ENCODE measurements at places on chromosomes 6 and 20.
A peak's percentile ranks its signal among the peaks of the same experiment; 100 is the strongest.

DNA sequence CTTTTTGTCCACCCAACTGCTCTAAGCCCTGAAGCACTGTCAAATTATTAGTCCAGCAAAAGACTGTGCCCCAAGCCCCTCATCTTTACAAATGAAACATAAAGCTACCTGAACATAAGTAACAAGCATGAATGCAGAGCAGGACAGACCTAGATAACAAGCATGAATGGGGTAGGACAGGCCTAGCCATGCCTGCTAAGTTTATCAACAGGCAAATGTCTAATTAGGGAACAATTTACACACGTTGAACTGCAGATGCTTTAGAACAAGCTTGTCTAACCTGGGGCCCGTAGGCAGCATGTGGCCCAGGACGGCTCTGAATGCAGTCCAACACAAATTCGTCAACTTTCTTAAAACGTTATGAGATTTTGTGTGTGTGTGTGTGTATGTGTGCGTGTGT, 13.6 kb downstream of the FBXO30 start:
- DNase-seq, result no peak

GRCh38 chr20:62020935-62021701, 44.6 kb downstream of the TAF4 start:
- peak; percentile 10 for DNase-seq

- DNase-seq, result no peak
Measured at GRCh38 chr6:157343732-157344131, 20.4 kb upstream of the TMEM242 start.

DNA sequence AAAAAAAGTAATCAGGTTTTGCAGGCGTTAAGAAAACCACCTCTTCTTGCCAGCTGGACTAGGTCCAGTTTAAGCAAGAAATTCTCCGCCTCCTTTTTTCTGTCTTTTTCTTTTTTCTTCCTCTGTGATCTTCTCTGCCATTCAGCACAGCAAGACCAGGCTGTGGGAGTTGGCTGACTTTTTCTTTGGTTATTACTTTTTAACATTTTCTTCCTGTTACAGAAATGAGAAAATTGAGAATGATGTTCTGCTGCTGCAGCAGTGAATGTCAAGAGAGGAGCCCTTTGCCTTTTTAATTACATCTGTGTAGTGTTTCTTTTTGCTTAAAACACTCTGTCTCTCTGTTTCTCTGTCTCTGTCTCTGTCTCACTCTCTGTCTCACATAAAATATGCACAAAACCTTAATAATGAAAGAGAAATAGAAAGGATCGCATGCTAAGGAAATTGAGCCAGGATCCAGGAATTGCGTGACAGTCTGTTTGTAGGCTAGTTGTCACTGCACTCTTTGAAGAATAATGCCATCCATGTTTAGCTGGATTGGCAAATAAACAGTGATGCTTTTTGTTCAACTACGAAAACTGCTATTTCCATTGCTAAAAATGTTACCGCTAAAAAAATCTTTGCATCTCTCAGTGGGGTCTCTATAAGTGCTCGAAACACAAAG, 103.2 kb upstream of the SUPT3H start:
- DNase-seq, result peak; percentile 43

DNA sequence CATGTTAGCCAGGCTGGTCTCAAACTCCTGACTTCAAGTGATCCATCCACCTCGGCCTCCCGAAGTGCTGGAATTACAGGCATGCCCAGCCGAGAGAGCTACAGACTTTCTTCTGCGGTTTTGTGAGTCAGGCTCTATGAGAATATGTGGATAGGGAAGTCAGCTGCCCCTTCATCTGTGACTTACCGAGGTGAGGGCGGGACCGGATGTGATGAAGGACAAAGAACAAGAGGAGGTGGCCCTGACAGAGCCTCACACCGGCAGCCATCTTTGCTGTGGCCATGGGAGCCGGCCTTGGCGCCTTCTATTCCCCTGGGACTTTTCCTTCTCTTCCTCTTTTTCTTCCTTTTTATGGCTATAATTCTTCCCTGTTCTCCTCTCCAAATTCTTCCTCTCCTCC, 67.0 kb downstream of the IYD start:
- no peak for DNase-seq

- peak; percentile 66 for DNase-seq
Measured at GRCh38 chr20:5222919-5223634, 93.7 kb downstream of the PROKR2 start.

- no peak for DNase-seq
Measured at GRCh38 chr20:34794006-34794585, 31.4 kb downstream of the NCOA6 start.

DNA sequence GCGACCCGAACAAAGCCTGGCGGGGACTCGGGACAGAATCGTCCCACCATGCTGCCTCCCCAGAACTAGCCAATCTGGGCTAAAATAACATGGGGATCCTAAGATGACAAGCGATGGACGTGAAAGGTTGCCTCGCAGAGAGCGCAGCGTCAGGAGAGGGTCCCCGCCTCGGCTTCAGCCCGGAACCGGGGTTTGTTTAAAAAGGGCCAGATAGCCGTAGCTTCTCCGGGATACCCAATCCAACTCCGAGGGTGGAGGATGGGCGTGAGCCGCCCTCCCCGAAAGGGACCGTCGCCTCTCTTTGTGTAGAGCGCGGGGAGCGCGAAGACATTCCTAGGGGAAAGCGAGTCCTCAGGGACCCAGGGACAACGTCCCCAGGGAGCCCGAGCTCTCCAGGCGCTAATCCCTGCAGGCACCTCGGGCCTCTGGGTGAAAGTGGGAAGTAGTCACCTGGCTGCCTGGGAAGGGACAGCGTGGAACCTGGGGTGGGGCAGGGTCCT, 643 bp downstream of the CD24 start:
- no peak for DNase-seq

DNA sequence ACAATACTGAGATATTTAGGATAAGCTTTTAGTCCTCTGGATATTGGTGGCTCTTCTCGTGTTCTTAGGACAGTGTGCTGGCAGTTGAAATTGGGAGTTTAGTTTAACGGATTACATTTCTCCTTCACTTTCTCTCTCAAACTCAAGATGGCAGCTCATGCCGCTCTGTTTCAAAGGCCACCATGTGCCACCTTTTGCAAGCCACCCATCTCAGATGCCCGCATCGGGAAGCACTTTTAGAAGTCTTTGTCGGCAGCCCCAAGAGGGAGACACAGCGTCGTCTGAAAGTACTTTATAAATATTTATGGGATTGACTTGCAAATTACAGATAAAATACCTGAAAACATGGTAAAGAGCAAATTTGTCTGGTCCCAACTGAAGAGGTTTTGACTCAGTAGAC, 73.5 kb downstream of the DOK5 start:
- no peak for DNase-seq

- DNase-seq, result no peak
Measured at GRCh38 chr6:131754715-131755567, 44.1 kb upstream of the CTAGE9 start.

- no peak for DNase-seq
Measured at GRCh38 chr6:170006071-170006899, 254.9 kb downstream of the ERMARD start.

DNA sequence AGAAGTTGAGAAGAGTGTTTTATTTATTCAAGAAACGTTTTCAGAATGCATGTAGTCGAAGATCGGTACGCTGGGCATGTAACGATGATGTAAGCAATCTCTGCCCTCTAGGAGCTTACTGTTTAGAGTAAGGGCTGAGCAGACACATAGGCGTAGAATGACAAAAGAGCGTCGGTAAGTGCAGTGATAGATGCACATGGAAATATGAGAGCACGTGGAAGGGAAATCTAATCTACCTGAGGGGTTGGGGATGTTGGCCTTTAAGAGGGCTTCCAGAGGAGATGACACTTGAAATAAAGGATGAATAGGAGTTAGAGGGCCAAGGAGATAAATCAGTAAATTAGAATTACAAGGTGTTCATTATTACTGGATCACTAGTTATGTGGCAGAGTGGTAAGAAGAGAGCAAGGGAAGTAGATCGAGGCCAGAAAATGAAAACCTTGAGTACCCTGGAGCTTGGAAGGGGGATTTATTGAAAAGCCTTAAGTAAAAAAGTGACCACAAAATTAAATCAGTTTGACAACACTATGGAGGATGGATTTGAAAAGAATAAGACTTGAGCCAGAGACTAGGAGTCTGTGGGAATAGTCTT, 782 bp downstream of the TRMT11 start:
- DNase-seq, result no peak

GRCh38 chr20:49286689-49287551, 9.1 kb upstream of the ZNFX1 start:
- DNase-seq, result no peak

DNA sequence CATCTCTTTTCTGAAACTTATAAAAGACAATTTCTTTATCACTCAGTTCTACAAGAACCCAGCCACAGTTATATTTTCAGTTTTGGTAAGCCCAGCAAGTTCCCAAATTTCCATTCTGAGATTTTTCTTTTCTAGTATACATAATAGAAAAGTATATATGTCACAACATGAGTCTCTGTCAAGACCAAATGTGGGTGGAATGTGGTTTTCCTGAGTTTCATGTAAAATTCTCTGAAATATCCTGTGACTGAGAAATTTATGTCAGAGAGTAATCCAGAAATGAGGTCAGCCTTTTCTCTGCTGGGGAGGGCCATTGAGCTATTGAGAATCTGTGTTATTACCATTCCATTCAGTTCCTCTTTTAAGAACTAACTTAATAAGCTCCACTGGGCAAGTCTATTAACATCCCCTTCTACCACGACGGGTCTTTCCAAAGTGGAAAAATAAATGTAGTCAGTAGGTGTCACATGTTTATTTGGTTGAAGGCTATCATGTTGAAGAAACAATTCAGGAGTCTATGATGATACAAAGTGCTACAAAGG, 100.7 kb upstream of the HMGN3 start:
- DNase-seq, result no peak

- no peak for DNase-seq
Measured at GRCh38 chr20:50992733-50993457, 30.0 kb downstream of the KCNG1 start.

DNA sequence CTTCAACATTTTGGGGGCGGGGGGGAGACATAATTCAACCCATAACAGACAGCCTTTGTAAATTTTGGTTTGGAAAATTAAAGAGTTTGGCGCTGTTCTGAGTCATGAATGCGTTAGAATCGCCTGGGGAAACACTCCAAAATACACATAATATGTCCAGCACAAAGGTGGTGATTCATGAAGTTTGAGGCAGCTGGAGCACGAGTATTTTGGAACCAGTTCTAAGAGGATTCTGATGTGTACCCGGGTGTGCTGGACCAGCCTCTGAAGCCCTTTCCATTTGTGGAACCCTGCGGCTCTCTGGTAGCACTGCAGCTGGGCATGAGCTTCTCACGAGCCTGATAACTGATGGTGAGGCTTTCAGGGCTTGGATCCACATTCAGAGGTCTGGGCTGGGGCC, 4.7 kb downstream of the GMPR start:
- DNase-seq, result no peak

- no peak for DNase-seq
Measured at GRCh38 chr6:131331873-131332781, 196.9 kb downstream of the AKAP7 start.

- no peak for DNase-seq
Measured at GRCh38 chr6:149995971-149996370, 29.4 kb downstream of the RAET1L start.

DNA sequence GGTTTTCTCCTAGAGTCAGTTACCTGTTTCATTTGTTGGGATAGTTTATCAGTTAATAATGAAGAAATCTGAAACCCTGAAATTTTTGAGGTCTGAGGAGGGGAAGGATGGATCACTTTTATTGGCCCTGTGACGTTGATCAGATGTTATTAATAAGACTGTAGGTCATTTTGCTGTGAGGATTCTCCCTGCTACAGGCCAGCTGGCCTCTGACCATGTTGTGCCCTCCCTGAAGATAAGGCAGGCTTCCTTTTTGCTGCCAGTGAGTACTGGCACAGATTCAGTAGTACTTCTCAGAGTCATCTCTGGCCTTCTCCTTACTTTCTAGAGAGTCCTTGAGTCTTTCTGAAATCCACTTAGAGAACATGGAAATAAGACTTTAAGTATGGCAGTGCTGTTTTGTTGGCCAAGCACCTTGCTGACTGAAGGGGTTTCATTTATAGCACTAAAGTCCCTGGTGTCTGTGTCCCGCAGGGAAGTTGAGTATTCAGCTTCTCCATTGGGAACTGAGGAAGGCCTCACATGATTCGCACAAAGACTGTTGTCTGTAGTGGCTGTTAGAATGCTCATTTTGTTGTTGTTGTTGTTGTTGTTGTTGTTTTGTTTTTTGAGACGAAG, 202.6 kb downstream of the DTNBP1 start:
- DNase-seq, result no peak

DNA sequence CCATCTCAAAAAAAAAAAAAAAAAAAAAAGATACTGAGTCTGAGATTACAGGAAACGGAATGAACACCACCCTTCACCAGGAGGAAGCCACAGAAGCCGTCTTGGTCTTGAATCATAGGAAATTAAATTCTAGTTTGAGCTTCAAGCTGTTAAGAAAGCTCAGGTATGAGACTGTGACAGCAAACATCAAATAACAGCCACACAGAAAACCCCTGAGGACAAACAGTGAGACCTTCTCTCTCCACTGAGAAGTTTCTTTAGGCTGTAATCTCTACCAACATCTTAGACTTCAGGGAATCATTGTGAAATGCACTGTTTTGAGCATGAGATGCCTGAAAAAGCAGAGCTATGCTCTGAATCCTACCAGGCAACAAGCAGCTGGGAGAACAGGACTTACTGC, 30.8 kb downstream of the PDE10A start:
- DNase-seq, result no peak

GRCh38 chr6:166618251-166618650, 8.8 kb downstream of the RPS6KA2 start:
- DNase-seq, result no peak

DNA sequence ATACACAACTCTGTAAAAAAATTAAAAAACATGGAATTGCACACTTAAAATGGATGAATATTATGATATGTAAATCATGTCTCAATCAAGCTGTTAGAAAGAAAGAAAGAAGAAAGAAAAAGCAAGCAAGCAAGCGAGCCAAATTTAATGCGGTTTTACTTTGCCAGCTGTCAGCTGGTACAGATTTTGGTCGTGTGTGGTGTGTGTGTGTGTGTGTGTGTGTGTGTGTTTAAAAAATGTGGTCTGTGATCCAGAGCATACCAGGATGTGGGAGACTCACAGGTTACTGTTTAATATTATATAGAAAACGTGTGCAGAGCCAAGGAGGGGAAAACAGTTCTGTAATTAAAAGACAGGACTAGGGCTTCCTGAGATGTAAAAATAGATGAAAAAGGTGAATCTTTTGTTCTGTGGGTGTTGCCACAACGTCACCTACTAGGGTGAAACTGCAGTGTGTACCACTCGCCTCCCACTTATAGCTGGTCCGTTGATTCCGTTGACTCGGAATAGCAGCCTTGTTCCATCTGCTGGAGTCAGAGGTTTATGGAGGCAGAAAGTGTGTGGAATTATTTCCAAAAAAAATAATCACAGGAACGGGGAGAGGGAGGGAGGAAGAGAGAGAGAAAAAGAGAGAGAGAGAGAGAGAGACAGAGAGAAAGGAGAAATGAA, 197.7 kb downstream of the BCAS1 start:
- DNase-seq, result peak; percentile 38

GRCh38 chr20:62840244-62841197, 21.1 kb downstream of the TCFL5 start:
- DNase-seq, result no peak
